ENCODE measurements at places on chromosomes 2 and 18.

DNA sequence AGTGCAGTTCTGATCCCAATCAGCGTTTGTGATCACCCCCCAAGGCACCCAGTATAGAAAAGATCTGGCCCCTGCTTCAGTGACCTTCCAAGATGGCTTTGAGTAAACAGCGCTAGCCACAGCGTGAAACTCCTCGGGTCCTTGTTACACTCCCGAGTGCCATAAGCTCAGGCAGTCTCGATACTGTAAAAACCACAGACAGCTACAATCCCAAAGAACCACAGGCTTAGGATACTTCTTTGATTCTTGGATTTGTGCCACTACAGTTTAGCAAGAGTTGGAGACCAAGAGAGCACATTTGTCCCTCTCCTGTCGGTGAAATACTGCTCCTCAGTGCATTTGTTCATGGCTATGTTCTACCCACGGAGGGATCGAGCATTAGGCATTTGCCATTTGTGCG is 352.5 kb upstream of the ZNF521 start:
- DNase-seq = no peak

- DNase-seq = no peak
Measured at GRCh38 chr18:36901277-36901701, 72.4 kb downstream of the KIAA1328 start.

- DNase-seq = no peak
Measured at GRCh38 chr2:108575132-108575966, 41.1 kb downstream of the LIMS1 start.

GRCh38 chr2:122704109-122704563 is 948.7 kb downstream of the TSN start:
- DNase-seq = no peak

DNA sequence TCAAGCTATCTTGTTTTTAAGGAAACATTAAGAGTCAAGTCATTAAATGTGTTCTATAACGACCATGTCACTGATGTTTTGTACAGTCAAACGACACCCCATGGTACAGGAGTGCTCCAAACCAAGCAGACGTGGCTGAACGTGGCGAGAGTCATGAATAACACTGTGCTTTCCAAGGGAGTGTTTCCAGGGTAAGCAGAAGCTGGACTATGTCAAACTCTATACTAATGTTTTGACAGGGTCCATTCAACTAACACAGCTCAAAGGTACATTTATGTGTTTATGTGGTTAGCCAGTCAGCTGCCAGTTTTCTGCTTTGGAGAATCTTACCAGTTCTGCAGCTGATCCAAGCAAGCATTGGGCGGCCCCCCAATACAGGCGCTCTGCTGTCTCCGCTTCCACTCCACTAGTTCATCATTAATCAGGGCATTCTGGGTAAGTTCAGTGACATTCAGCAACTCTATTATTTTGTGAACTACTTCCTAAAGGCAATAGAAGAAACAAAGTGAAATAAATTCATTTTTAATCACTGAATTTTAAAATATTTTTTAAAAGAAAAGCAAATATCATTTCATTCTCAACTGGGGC is 16.4 kb downstream of the STAT1 start:
- no peak for DNase-seq

DNA sequence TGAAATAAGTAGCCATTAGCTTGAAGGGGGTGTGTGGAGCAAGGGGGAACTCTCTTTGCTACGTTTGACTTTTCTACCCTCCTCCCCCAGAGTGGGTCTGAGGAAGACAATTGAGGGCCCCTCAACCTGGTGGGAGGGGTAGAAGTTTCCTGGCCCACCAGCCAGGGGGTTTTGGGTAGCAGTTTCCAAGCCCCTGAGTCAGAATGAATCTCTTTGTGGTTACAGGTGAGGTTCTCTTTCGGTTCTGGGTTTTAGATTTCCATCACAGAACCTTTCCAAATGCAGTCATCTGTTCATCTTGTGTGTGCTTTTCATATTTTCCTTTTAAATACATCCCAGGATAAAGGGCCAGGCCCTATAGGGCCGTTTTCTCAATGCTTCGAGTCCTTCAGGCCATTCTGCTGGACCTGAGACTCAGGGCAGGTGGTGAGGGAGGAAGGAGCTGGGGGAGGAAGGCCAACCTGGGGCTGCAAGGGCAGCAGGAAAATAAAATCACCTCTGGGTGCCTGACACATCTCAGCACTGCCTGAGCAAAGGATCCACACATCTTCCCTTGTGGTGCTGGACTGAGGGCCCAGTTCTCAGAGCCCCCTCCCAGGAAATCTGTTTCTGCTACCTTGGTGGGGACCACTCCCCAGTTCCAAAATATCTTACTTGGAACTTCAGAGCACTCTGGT is 4.7 kb downstream of the LBH start:
- DNase-seq = no peak

- no peak for DNase-seq
Measured at GRCh38 chr2:124187948-124188347, 162.9 kb downstream of the CNTNAP5 start.

DNA sequence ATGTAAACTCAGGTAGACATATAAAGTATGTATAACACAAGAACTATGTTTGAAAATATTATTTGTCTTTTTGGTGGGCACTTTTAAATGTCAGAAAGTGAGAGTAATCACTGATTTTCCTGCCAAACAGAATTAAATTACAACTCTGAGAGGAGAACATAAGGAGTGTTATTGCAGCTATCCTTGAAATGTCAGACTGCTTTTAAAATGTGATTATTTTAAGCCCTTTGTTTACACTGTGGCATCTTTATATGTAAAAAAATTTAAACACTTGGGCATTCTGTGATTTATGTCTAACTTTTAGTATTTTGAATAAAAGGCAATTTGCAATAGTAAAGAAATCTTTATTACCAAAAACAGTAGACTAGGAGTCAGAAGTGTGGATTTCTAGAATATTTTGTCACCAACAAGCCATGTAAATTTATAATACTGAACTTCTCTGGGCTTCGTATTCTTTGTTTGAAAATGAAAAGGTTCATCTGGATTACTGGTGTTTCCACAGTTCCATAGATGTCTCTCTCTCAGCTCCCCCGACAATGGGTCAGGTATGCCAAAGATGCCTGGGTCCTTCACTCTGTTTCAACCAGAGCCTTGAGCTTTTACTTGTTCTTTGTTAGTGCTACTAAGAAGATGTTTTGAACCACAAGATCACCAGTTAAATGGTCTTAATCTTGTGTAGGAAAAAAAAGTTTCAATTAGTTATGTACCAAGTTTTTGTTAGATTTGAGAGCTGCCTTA is 38.8 kb downstream of the GULP1 start:
- DNase-seq = no peak

- no peak for DNase-seq
Measured at GRCh38 chr2:23604731-23605130, 219.8 kb downstream of the KLHL29 start.

- DNase-seq = no peak
Measured at GRCh38 chr2:99422599-99422998, 67.2 kb downstream of the REV1 start.

DNA sequence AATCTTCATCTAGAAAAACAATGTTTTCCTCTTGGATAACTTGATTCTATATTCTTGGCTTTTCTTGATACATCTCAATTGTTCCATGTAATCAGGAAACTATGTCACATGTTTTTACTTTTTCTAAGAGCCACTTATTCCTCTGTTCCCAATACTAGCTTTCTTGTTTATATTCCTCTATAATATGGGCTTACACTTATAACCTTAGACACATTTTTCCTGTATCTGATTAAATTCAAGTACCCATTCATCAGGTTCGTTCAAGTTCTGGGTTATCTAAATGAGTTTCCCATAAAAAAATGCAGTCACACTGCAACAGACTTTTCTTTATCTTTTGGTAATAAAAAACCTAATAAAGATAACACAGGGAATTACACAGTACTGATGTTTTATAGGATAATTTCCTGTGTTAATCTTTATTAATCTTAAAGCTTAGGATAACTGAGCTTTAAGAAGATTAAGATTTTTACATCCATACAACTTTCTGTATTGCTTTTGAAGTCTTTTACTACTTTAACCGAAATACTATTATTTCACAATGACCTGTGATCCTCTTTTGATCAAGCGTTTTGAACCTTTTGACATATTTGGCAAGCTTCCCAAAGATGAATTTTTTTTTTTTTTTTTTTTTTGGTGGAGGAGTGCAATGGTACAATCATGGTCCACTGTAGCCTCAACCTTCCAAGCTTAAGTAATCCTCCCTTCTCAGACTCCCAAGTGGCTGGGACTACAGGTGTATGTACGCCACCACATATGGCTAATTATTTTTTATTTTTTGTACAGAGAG is 44.3 kb upstream of the C2orf66 start:
- no peak for DNase-seq

GRCh38 chr2:194345347-194345746 is 1311.7 kb upstream of the SLC39A10 start:
- DNase-seq = no peak

- DNase-seq = no peak
Measured at GRCh38 chr2:47301277-47301618, 101.7 kb upstream of the MSH2 start.

DNA sequence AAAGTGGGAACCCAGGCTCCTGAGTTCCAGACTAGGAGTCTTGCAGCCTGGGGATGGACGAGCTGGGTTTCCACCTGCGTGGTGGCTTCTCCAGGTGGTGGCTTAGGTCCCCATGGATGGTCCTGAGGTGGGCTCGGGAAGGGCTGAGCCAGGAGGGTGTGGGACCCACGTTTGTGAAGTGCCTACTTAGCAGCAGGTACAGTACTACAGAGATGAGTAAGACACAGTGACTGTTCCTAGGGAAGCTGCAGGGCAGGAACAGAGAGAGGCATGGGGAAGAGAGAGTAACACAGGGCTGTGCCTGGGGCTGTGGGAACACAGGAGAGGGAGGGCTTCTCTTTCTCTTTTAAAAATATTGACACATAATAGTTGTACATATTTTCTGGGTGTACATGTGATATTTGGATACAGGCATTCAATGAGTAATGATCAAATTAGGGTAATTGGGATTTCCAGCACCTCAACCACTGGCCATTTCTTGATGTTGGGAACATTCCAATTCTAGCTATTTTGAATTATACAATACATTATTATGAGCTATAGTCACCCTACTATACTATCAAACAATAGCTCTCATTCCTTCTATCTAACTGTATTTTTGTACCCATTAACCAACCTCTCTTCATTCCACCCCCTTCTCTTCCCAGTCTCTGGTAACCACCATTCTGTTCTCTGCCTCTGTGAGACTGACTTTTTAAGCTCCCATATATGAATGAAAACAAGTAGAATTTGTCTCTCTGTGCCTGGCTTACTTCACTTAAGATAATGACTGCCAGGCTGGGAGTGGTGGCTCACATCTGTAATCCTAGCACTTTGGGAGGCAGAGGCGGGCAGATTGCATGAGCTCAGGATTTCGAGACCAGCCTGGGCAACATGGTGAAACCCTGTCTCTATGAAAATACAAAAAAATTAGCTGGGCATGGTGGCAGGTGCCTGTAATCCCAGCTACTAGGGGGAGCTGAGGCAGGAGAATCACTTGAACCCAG is 15.0 kb downstream of the TOGARAM2 start:
- no peak for DNase-seq

DNA sequence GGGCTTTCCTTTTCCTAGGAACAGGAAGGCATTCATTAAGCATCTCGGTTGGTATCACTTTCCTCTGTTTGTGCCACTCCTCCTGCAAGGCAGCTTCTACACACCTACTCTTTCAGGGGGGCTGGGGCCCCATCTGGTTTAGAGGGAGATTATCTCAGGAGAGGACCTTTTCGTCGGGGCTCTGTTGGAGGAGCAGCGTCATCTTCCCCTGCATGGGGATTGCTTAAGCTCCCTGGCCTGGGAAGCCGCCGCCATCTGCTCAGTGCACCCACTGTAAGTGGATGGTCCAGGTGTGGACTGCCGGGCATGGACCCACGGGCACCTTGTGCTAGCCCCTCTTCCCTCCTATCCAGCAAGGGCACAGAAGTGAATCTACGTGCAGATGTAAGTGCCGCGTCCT is 355.3 kb upstream of the SMIM21 start:
- no peak for DNase-seq

- no peak for DNase-seq
Measured at GRCh38 chr2:239339241-239339640, 61.6 kb downstream of the HDAC4 start.

- DNase-seq = no peak
Measured at GRCh38 chr2:16168506-16169264, 228.3 kb downstream of the MYCN start.

DNA sequence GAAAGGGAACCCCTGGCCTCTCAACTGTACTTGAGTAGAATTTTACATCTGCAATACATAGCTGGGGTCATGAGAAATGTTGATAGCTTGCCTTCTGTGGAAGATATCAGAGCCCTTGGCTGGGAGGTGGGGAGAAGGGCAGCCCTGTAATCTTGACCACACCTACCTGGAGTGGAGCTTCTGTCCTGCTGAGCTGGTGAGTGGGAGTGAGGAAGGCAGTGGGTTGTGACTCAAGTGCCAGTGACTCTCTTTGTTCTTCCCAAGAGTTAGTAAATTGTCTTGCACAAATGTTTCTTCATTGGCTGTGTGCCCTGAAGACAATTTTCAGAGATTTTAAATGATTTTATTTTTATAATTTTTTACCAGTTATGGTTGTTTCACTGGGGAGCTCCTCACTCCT is 277.3 kb downstream of the MBD5 start:
- no peak for DNase-seq

GRCh38 chr2:162838136-162838497 is 450 bp downstream of the KCNH7 start:
- no peak for DNase-seq

DNA sequence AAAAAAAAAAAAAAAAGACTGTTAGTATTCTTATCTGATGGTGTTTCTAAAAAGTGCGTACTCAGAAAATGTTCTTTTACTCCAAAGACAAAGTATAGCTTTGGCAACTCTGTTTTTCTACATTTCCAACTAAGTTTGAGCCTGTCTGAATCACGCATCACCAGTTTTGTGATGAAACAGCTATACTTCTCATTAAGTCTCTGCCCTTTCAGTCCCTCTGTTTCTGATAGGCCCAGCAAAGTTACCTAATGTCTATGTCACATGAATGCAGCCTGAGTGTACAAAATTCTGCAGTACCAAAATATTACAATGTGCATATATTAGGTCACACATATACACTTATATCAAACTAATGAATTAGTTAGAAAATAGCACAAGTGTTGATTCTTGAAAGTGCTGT is 22.4 kb downstream of the TWSG1 start:
- DNase-seq = no peak

- no peak for DNase-seq
Measured at GRCh38 chr2:188979187-188980114, 5.3 kb downstream of the COL3A1 start.

- DNase-seq = no peak
Measured at GRCh38 chr2:7225848-7226247, 308.6 kb downstream of the RNF144A start.

DNA sequence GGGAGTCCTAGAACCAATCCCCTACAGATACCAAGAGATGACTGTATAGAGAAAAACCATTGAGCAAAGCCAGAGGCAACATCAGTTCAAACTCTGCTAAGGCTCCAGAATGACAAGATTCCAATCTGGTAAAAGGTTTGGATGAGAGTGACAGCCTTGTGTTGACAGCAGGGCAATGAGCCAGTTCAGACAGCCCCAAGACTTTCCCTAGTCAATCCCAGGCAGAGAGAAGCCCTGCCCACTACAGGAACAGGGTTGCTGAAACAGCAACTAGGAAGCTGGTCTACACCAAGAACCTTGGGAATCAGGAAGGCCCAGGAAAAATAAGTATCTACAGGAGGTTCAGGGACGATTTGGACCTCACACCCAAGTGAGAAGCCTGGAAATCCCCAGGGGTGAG is 3.3 kb downstream of the PSTPIP2 start:
- no peak for DNase-seq

GRCh38 chr18:36494160-36494437 is 196.6 kb downstream of the FHOD3 start:
- no peak for DNase-seq

Measured in posterior cingulate gyrus (tissue), 11 donors.